Activated CD4-positive, alpha-beta T cell treated with anti-CD3 and anti-CD28 coated beads, Interleukin-2, amount 50 U/mL, for 1 hour (primary cell): ENCODE measurements at places on chromosomes 6 and 20.

GRCh38 chr6:44131892-44132291, 4.5 kb downstream of the TMEM63B start:
- no peak for DNase-seq

DNA sequence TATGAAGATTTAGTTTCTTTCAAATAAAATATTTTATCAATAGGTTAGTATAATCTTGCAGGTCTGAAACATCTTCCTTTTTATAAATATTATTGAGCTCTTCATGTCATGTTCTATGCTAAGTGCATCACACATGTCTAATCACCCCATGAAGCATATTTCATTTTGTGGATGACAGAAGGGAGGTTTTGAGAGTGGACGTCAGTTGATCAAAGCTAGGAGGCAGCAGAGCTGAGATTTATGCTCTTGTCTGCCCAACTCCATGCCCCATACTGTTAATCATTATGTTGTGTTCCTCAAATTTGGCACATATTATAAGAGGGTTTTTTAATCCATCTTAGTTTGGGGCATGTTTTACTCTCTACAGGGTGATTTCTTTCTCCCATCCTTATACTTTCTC, 22.7 kb downstream of the DSE start:
- DNase-seq = no peak

- DNase-seq = no peak
Measured at GRCh38 chr6:156977527-156978291, 200.5 kb downstream of the ARID1B start.

DNA sequence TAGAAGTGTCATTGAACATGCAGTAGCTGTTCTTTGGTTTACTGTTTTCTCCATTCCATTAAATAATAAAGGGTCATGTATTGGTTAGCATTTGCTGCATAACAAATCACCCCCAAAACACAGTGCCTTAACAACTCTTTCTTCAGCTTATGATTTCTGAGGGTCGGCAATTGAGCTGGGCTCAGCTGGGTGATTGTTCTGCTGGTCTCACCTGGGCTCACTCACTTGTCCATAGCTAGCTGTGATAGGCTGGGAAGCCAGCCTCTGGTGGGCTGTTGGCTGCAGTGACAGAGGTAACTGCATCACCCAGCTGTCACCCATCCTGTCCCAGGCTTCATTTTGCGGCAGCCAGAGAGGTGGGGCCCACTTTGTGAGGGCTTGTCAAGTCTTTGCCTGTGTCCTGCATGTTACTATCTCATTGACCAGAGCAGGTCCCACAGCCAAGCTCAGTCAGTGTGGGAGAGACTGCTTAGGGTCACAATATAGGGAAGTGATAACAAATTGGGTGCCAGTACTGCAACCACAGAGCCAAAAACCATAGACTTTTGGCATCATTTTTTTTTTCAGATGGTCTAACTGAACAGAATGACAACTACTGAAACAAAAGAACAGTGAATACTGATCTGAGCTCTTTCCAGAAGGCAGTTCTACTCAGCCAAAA, 76.9 kb downstream of the SYNDIG1 start:
- DNase-seq = no peak

DNA sequence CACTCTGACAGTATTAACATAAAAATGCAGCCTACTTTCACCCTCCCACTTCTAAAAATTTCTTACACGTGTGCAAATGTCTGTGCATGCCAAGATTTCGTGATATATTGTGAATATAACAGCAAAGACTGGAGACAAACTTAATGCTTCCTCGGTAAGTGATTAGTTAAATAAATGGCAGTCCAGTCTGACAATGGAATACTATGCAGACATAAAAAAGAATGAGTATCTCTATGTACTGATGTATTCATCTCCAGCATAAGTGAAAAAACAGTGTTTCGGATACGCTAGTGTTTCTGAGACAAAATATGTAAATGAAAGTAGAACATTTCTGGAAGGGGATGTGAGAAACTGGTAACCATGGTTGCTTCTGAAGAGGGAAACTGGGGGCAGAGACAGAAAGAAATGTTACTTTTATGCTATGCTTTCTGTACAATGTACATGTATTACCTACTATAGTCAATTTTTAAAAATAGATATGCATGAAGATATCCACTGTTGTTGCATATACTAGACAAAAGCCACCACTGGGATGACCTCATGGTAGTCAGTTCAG, 7.0 kb downstream of the SLC22A23 start:
- no peak for DNase-seq

- no peak for DNase-seq
Measured at GRCh38 chr6:40411881-40412280, 175.3 kb downstream of the LRFN2 start.

- DNase-seq = no peak
Measured at GRCh38 chr6:108609276-108609769, 48.6 kb downstream of the FOXO3 start.

DNA sequence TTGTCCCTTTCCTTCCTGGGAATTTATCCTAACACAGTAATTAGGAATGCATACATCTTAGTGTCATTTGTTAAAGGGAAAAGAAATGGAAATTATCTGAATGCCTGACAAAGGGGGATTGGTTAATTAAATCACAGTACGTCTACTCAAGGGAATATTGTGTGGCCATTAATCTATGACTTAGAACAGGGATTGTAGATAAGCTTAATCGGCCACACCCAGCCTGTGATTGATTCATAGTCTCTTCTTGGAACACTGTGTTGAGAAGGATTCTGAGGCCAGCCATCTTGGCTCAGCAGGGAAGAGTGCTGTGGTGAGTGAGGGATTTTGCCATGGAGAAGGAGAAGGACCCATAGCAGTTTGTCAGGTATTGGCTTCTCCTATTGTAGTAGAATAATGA, 50.5 kb downstream of the CTNNBL1 start:
- no peak for DNase-seq

- DNase-seq = no peak
Measured at GRCh38 chr20:55456316-55456940, 548.9 kb downstream of the CBLN4 start.

DNA sequence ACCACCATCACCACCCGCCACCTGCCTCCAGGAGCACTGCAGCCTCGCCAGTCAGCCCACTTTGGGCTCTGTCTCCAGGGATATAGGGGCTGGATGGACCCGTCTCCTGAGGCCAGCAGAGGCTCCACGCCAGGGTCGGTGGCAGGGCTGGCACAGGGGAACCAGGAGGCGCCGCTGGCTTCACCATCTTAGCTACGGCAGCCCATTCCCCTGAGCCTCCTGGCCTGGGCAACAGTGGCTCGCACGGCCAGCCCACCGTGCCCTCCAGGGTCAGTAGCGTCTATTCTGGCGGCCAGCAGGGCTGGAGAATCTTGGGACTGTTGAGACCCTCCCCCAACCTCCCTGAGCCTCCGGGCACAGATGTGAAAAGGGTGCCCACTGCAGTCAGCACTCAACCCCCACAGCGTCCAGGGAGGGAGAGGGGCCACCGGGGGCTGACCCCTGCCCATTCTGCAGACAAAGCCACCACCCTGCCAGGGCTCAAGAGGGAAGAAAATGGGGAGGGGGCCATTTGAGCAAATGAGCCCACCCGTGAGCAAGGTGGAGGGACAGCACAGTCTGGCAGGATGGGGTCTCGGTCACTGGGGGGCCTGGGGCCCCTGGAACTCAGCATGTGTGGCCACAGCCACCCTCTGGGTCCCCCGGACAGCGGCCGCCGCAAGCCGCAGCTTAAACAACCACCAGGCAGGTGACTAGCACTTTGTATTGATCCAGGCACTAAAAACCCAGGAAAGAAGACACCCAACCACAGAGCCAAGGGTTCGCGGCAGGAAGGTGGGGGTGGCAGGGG, 28.7 kb downstream of the KCNQ2 start:
- no peak for DNase-seq

GRCh38 chr6:51153109-51153508, 334.4 kb downstream of the TFAP2B start:
- DNase-seq = no peak

GRCh38 chr6:87164506-87164905, 9.1 kb downstream of the ZNF292 start:
- DNase-seq = no peak

DNA sequence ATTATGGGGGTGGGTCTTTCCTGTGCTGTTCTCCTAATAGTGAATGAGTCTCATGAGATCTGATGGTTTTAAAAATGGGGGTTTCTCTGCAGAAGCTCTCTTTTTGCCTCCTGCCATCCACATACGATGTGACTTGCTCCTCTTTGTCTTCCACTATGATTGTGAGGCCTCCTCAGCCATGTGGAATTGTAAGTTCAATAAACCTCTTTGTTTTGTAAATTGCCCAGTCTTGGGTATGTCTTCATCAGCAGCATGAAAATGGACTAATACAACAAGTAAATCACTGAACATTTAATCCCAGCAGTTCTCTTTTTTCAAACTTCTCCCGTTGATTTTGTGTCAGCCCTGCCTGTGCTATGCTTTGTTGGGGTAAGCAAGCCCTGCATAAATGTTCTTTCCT, 95.2 kb downstream of the FAM217A start:
- no peak for DNase-seq

DNA sequence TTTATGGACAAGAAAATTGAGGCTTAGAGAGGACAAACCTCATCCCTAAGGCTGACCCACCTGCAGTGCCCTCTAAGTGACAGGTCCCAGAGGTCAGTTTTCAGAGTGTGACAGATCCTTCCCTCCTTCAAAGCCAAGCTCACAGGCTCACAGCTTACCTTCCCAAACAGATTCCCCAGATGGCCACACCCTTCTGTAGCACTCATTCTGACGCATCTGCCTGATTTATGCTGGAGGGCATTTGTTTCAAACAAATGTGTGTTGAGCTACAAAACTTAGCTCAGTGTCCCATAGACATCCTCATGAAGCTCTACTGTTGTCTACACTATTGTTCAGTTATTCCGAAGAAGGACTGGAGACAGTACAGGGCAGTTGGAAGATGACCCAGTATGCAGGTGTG, 60.6 kb upstream of the RIN2 start:
- no peak for DNase-seq

- DNase-seq = no peak
Measured at GRCh38 chr6:54206510-54206909, 95.3 kb downstream of the MLIP start.

DNA sequence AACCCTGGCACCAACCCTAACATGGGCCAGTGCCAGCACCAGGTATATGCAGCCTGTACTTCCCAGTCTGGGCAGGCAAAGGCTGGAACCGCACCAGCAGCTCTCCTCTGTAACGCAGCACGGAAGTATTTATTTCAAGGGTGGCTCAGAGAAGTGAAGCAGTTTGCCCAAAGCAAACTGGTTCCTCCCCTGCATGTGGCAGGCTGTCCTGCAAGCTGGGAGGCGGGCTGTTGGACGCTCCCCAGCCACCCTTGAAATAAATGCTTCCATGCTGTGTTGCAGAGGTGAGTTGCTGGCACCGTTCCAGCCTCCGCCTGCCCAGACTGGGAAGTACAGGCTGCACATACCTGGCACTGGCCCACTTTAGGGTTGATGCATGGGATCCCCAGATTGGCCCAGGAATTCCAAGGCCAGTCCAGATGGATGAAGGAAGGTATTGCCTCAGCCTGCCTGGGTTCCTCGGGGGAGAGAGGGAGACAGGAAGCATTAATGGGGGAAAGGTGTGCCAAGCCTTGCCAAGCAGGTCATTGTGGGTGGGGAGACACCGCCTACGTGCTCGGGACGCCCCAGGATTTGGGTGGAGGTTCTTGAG, 49.8 kb downstream of the PPARD start:
- DNase-seq = no peak

DNA sequence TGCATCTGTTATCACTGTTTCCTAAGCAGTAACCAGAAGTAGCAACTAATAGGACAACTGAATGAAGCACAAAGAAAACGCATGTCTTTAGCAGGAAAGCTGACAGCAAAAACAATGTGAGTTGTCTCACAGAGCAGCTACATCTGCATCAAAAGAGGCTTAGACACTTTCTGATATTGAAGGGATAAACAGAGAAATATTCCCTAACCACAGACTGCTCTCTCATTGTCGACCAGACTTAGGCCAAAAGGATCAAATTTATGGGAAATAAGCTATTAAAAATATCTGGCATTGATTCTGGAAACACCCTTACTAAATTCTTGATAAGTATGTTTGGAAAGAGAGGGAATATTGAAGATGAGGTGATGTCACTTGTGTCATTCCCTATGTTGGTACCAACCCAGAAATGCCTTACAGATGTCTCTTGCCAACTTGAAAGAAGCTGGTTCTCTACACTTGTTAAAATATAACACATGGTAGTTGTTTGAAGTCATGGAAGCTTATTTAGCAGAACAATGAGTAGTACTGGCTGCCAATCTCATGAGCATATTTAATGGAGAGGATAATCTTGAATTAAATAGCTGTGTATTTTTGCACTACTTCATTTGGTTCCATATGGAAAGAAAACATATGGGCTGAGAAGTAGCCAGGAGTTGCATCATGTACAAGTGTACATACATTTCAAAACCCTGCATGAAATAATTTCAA, 929.3 kb upstream of the MAN1A1 start:
- no peak for DNase-seq

DNA sequence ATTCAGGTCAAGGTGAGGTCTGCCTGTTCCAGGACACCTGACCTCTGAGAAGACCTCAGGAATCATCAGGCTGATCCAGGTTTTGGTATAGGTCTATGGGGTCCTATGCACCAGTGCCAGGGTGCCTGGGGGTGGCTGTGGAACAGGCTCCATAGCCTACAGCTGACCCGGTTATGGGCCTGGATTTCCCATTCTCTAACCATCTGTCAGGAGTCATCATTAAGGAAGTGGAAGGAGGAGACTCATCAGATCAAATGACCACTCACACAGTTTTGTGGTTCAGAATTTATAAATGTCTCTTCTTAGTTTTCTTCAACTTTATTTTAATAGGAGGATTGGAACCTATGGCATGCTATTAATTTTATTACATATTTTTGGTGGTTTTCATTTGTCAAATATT, 14.8 kb downstream of the PLA2G7 start:
- no peak for DNase-seq

DNA sequence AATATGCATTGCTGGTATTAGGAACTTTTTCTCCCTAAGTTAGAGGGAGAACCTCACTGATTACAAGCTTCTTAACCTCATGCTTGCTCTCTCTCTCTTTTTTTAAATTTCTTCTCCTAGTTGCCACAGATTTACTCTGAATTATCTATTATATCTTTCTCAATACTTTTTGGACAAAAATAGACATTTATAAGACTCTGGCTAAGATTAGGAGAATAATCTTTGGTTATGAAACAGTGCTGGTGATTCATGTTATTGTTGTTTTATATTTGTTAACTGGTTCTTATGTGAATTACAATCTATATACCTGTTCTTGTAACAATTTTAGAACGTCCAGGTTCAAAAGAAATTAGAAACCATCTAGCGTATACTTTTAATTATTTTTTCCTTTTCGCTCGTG, 187.8 kb downstream of the OGFRL1 start:
- no peak for DNase-seq

DNA sequence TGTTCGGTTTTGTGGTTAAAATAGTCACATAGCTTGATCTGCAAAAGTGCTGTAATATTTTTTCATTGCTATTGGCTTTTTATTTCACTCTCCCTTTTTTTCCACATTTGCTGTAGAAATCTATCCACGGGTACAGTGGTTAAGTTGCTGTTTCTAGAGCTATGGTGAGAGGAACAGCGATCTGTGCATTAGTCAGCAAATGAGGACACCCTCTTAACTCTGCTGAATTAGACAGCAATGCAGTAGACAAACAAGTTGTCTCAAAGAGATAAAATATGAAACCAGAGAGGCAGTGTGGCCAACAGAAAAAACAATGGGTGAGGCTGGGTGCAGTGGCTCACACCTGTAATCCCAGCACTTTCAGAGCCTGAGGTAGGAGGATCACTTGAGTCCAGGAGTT, 17.6 kb upstream of the SYNJ2 start:
- no peak for DNase-seq
